Ovary (tissue), 10 donors: ENCODE measurements at places on chromosomes 7 and 10. TPM values are rescaled to one million over a fixed set of nuclear protein-coding genes. Genes with fewer than 3 reads are reported as not detected.

- H3K36me3 ChIP-seq = no peaks in the 10 kb centered on the region
- H3K27ac ChIP-seq = no peak overlapping the region
- H3K27me3 ChIP-seq = no peaks in the 10 kb centered on the region
Measured at GRCh38 chr10:116014326-116014725, 258.7 kb downstream of the GFRA1 start.

DNA sequence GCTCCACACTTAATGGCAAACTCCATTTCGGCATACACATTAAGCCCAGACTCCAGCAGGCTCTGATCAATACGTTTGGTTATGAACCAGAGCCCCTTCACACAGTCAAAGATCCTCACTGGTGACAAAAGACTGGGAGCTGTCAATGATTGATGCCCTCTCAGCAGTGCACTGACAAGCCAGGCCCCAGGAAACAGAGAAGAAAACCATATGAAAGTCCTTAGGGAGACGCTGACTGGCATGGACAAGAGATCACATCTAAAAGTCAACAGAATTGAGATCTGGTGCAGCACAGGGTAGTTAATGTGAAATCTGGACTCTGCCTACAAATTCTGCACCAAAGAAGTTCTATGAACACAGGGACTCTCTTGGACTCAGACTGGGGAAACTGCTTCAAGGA, 600.9 kb upstream of the NRP1 start:
- no peaks in the 10 kb centered on the region for H3K27me3 ChIP-seq
- no peak overlapping the region for H3K4me3 ChIP-seq
- H3K36me3 ChIP-seq = no peaks in the 10 kb centered on the region
- no peak for DNase-seq
- H3K4me1 ChIP-seq = no peaks in the 10 kb centered on the region

GRCh38 chr7:13050703-13051102, 363.3 kb downstream of the ARL4A start:
- H3K4me1 ChIP-seq = no peaks in the 10 kb centered on the region
- no peak for DNase-seq
- H3K27me3 ChIP-seq = no peaks in the 10 kb centered on the region

GRCh38 chr7:140653319-140654108, 12.9 kb upstream of the DENND2A start:
- H3K27me3 ChIP-seq = no peaks in the 10 kb centered on the region
- H3K4me1 ChIP-seq = peaks cover 1% of the 10 kb centered on the region
- DNase-seq = peak; percentile 63
- H3K36me3 ChIP-seq = no peaks in the 10 kb centered on the region
- H3K27ac ChIP-seq = no peak overlapping the region
- H3K4me3 ChIP-seq = no peak overlapping the region

DNA sequence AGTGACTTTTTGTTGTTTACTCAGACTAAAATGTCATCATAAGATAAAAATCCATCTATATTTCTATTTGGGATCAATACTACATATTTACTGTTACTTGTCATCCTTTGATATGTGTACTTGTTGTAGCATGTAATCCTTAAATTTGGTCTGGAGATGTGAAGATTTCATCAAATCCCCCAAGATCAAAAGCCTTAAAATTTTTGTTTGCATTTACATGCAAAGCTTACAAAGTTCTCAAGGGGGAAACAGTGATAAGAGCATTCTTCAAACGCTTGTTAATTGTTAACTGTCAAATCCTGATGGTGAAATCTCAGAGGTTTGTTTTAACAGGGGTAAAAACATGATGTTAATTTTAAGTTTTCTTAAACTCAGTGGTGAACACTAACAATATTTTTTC, 84.9 kb upstream of the SKAP2 start:
- no peaks in the 10 kb centered on the region for H3K36me3 ChIP-seq
- no peaks in the 10 kb centered on the region for H3K4me1 ChIP-seq
- DNase-seq = no peak
- H3K4me3 ChIP-seq = no peak overlapping the region

- H3K36me3 ChIP-seq = no peaks in the 10 kb centered on the region
- no peak overlapping the region for H3K27ac ChIP-seq
- H3K27me3 ChIP-seq = no peaks in the 10 kb centered on the region
- no peak overlapping the region for H3K4me3 ChIP-seq
Measured at GRCh38 chr7:80225361-80225760, 90.7 kb downstream of the GNAI1 start.

DNA sequence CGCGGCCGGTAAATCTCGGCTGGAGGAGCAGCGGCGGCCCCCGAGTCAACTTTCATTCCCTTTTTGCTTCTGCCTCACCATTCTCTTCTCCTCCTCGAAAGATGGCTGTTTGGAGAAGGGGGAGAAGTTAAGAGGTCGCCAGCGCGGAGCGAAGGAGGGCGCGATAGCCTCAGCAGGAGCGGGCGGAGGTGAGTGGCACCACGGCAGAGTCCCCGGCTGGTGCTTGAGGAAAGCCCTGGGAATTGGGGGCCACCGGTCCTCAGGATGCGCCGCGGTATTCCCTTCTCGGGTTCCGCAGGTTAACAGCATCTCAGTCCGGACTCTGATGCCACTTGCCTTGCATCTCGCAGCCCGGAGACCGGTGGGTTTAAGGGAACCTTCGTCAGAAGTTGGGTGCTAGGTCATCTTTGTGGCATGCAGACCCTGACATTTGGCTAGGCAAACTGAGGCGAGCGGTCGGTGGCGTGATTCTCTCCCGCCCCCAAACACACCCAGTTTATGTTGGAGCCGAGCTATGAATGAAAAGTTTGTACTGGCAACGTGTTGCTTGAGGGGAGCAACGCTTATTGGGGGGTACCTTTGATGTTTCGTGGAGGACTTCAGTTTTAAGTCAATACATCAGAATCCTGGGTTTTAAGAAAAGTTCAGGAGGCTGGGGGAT, 59.5 kb upstream of the PRPS1L1 start:
- H3K4me3 ChIP-seq = peak overlapping the region; percentile 47
- no peaks in the 10 kb centered on the region for H3K4me1 ChIP-seq
- H3K36me3 ChIP-seq = no peaks in the 10 kb centered on the region
- no peaks in the 10 kb centered on the region for H3K27me3 ChIP-seq
- no peak for DNase-seq

DNA sequence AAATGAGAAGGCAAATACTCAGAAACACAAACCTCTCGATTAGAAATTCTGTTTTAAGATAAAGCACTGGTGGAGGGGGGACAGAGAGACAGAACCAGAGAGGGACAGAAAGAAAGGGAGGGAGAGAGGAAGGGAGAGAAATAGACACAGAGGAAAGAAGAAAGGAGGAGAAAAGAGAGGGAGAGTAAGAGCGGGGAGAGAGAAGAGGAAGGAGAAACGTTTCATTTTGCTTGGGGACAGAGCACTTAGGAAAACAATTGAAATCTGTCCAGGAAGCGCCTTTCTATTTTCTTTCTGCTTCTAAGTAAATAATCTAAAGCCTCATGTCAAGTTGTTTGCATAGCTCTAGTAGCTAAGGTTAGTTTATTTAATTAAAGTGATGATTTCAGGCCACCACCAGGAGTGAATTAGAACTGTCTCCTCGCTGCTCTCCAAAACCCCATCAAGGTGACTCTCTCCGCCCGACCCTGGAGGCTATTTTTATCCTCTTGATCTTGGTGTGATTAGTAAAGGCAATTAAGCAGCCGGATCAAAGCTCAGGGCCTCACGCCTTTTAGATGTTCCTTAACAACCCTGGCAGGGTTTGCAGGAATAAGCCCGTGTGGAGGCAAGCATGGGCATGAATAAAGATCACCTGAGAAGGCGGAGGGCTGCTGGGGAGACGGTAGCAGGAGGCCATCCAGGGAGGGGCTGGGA, 73.4 kb upstream of the INSIG1 start:
- H3K4me3 ChIP-seq = no peak overlapping the region
- no peaks in the 10 kb centered on the region for H3K4me1 ChIP-seq
- H3K27me3 ChIP-seq = no peaks in the 10 kb centered on the region
- no peak overlapping the region for H3K27ac ChIP-seq

- no peaks in the 10 kb centered on the region for H3K4me1 ChIP-seq
- no peak overlapping the region for H3K27ac ChIP-seq
- no peaks in the 10 kb centered on the region for H3K36me3 ChIP-seq
- H3K27me3 ChIP-seq = no peaks in the 10 kb centered on the region
- no peak overlapping the region for H3K4me3 ChIP-seq
Measured at GRCh38 chr7:133265821-133266220, 12.9 kb downstream of the EXOC4 start.

TBX20 gene
- total RNA-seq = not detected

HOXA4 gene
- 2.3 TPM for total RNA-seq

KLF14 gene
- 0.30 TPM for total RNA-seq

PALS2 gene
- 57.9 TPM for total RNA-seq

- peak overlapping the region; percentile 71 for H3K4me3 ChIP-seq
- DNase-seq = no peak
- H3K36me3 ChIP-seq = no peaks in the 10 kb centered on the region
- H3K27me3 ChIP-seq = no peaks in the 10 kb centered on the region
Measured at GRCh38 chr10:97399843-97400545, 1.1 kb downstream of the RRP12 start.

- H3K27me3 ChIP-seq = no peaks in the 10 kb centered on the region
- H3K4me1 ChIP-seq = peaks cover 14% of the 10 kb centered on the region
- H3K27ac ChIP-seq = no peak overlapping the region
- no peaks in the 10 kb centered on the region for H3K36me3 ChIP-seq
Measured at GRCh38 chr10:91536111-91536510, 96.8 kb downstream of the PPP1R3C start.

- H3K4me3 ChIP-seq = no peak overlapping the region
- no peaks in the 10 kb centered on the region for H3K27me3 ChIP-seq
- no peaks in the 10 kb centered on the region for H3K36me3 ChIP-seq
- no peak overlapping the region for H3K27ac ChIP-seq
Measured at GRCh38 chr10:35339942-35340341, 3.6 kb downstream of the CCNY start.

DNA sequence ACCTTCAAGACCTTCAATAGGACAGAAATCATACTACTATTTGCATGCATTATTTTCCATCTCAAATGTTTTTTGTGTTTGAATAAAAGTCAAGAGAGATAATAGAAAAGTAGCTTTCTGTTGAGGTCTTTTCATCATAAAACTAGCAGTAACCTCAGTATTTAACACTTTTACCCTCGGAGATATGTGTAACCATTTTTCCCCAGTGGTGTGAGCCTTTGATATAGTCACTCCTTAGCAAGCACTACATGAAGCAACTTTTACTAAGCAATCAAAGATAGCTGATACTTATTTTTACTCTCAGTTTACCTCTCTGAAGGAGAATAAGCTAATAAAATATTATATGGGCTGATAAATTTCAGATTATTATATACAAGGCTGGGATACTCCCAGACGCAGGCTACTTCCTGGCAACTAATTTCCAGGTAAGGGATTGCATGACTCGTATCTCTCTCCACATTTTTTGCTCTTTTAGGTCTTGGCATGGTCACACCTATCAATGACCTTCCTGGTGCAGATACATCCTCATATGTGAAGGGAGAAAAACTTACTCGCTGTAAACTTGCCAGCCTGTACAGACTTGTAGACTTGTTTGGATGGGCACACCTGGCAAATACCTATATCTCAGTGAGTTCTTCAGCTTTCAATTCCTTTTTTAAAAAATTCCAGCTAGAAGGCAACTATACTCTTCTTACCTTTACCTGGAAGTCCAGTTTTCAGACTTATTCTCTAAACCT, 91.5 kb upstream of the MXI1 start:
- no peak for DNase-seq
- H3K36me3 ChIP-seq = no peaks in the 10 kb centered on the region
- H3K27ac ChIP-seq = no peak overlapping the region
- no peaks in the 10 kb centered on the region for H3K27me3 ChIP-seq
- no peaks in the 10 kb centered on the region for H3K4me1 ChIP-seq

GRCh38 chr10:74233281-74233680, 82.3 kb downstream of the ADK start:
- H3K4me3 ChIP-seq = no peak overlapping the region
- DNase-seq = no peak
- no peaks in the 10 kb centered on the region for H3K4me1 ChIP-seq
- H3K27ac ChIP-seq = no peak overlapping the region
- no peaks in the 10 kb centered on the region for H3K36me3 ChIP-seq
- H3K27me3 ChIP-seq = no peaks in the 10 kb centered on the region

DNA sequence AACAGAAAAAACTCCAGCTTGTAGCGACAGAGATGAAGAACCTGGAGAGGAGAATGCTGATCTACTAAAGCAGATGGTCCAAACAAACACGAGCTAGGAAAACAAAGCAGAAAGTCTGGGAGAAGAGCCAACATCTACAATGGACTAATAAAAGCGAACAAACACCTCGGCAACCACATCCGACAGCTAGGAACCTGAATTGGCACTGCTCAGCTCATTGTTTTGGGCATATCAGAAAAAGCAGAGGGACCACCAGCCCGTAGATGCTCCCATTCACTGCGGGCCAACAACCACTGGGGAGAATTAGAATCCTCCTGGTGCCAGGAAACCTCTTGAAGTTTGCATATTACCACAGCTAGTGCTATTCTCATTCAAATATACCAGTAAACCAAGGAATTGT, 204.7 kb downstream of the NXPH1 start:
- no peaks in the 10 kb centered on the region for H3K27me3 ChIP-seq
- H3K4me3 ChIP-seq = no peak overlapping the region
- H3K36me3 ChIP-seq = no peaks in the 10 kb centered on the region
- H3K4me1 ChIP-seq = no peaks in the 10 kb centered on the region
- no peak overlapping the region for H3K27ac ChIP-seq

DNA sequence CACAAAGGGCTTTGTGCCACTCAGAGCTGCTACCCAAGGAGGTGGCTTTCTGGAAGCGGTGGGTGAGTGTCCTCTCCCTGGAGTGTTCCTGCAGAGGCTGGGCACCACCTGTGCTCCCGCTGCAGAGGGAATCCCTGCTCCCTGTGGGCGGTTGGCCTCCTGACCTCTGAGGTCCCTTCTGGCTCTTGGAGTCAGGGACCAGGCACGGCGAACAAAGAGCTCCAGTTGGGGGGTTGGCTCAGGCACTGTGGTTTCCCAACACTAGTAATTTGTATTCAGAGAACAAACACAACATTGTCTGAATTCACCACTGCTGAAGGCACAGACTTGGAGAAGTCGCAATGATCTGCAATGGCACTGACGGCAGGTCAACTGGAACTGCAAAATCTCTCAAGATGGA, 328.9 kb downstream of the PRPF18 start:
- H3K4me3 ChIP-seq = no peak overlapping the region
- H3K27ac ChIP-seq = no peak overlapping the region

GRCh38 chr7:150755473-150756099, 18.4 kb downstream of the GIMAP5 start:
- H3K4me1 ChIP-seq = peaks cover 2% of the 10 kb centered on the region
- H3K36me3 ChIP-seq = no peaks in the 10 kb centered on the region
- DNase-seq = no peak
- no peaks in the 10 kb centered on the region for H3K27me3 ChIP-seq
- H3K4me3 ChIP-seq = no peak overlapping the region

PPP1R3C gene
- 3.0 TPM for total RNA-seq

GRCh38 chr7:13602036-13602435, 387.4 kb downstream of the ETV1 start:
- no peaks in the 10 kb centered on the region for H3K27me3 ChIP-seq
- DNase-seq = no peak

DNA sequence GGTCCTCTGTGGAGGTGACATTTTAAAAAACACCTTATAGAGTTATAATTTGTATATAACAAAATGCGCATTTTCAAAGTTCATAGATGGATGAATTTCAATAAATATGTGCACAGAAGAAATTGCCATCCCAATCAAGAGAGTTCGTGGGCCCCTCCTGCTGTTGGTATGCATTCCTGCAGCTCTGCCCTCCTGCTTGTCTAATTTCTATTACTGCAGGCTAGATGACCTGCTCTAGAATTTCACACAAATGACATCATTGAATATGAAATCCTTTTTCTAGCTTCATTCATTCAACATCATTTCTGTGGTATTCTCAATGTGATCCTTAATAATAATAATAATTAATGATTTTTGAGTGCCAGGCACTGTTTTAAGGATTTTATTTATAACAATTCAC, 348.2 kb downstream of the SDK1 start:
- no peaks in the 10 kb centered on the region for H3K36me3 ChIP-seq
- no peak for DNase-seq
- no peaks in the 10 kb centered on the region for H3K27me3 ChIP-seq
- H3K4me3 ChIP-seq = no peak overlapping the region

RPA3 gene
- total RNA-seq = 8.6 TPM
